ENCODE measurements at places on chromosomes 1 and 21. TPM values are rescaled to one million over a fixed set of nuclear protein-coding genes. Genes with fewer than 3 reads are reported as not detected.

Gene PGBD2
- total RNA-seq = 5.8 TPM

Gene HSD3B2
- not detected for total RNA-seq

Gene CHIT1
- total RNA-seq = not detected

Gene SELENBP1
- total RNA-seq = not detected

Gene FCRLB
- 0.51 TPM for total RNA-seq

Gene AADACL3
- total RNA-seq = not detected

Gene KRTAP11-1
- total RNA-seq = not detected

Gene NBPF15
- 21.9 TPM for total RNA-seq

Gene PGBD5
- 0.04 TPM for total RNA-seq
